Urinary bladder (tissue), 4 donors: ENCODE measurements at places on chromosomes 13 and 19. TPM values are rescaled to one million over a fixed set of nuclear protein-coding genes. Genes with fewer than 3 reads are reported as not detected.

GRCh38 chr19:13765395-13766094 is 1.2 kb downstream of the MRI1 start:
- DNase-seq, result no peak

GRCh38 chr13:24066405-24067295 is 93.9 kb upstream of the SPATA13 start:
- no peak for DNase-seq

DNA sequence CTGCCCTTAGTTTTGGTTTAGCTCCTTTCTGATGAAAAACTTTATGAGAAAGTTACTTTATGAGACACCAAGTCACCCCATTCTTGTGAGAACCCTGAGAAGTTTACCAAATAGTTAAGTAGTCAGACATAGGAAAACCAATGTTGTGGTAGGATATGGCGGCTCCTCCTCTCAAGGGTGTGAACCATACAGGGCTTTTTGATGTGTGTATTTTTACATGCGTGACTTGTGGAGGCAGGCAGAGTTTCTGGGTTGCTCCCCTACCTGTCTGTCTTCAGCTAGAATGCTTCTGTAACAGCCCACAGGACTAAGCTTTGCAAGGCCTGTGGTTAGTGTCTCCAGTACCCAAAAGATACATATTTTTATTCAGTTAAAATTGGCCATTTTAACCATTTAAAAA is 18.3 kb downstream of the UBAC2 start:
- no peak for DNase-seq

DNA sequence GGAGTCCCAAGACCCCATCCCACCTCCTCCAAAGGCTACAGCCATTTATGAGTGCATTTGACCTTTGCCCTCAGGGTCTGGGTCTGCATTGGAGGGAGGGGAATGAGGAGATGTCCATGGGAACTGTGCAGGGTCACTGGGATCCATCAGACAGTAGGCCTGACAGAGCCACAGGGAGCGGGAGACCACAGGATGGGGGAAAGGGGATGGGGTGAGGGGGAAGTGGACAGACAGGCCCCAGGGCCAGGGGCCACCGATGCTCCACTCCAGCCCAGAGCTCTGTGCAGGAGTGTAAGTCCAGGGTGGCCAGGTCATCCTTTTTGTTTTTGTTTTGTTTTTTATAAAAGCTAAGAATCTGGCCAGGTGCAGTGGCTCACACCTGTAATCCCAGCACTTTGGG is 82.5 kb downstream of the CHST8 start:
- DNase-seq, result no peak

DNA sequence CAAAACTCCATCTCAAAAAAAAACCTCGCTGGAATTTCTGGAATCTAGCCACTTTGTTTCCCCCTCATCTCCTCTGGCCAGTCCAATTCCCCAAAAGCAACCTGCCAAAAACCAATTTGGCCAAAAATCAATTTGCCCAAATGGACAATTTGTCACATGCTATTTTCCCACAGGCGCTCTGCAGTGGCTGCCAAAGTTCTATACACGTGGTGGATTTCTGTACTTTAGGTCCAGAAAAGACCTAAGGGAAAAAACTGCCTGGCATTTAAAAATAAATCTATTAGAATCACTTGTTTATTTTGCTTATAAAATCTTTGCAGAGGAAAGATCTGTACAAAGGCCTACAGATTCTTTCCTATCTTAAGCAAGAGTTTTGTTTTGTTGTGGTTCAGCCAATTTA is 79.4 kb downstream of the MAP4K1 start:
- DNase-seq, result no peak

- DNase-seq, result no peak
These were observed 600 bp upstream of the ZNF226 start for GRCh38 chr19:44164327-44164672.

DNA sequence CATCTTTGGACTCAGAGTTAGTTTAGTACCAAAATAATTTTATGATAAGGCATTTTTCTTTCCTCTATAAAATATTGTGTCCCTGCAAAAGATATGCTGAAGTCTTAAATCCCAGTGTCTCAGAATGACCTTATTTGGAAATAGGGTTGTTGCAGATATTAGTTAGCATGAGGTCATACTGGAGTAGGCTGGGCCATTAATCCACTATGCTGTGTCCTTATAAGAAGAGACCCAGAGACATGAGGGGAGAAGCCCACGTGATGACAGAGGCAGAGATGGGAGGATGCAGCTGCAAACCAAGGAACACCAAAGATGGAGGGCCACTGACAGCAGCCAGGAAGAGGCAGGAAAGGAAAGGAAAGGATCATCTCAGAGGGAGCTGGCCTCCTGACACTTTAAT is 6.4 kb downstream of the POGLUT2 start:
- DNase-seq, result no peak

- no peak for DNase-seq
These were observed 12.4 kb upstream of the TINCR start for GRCh38 chr19:5580161-5580571.

DNA sequence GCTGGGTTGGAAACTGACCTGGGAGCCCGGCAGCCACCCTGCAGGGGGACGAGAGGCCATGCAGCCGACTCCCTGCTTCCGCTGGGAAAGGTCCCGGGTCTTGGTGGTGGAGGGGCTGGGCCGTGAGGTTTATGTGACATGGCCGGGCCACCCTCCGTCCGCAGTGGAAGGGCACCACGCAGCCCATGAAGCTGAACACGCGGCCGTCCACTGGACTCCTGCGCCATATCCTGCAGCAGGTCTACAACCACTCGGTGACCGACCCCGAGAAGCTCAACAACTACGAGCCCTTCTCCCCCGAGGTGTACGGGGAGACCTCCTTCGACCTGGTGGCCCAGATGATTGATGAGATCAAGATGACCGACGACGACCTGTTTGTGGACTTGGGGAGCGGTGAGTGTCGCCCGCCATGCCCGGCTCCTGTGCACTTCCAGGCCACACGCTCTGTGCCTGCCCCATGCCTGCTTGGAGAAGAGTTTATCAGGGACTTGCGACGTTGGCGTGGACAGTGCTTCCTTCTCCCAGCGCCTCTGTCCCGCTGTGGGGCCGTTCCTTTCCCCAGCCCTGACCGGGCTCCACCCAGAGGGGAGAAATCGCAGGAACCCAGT is 27.2 kb downstream of the DOT1L start:
- DNase-seq, result no peak

- no peak for DNase-seq
These were observed 1.0 kb upstream of the NAT14 start for GRCh38 chr19:55483706-55484592.

DNA sequence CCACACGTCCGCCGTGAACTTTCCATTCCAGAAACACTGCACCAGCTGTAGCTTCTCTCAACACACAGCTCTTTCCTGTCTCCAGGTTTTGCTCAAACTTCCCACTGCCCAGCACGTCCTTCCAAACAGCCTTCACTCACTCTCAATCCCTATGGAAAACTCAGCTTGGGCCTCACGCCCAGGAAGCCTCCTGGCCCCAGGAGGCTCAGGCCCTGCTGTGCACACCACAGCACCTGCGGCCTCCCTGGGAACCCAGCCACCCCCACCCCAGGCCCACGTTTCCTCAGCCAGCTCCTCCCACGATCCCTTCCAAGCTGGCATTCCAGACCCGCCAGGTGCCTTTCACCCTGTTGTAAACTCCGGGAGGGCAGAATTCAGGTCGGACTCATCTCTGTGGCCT is 35.2 kb downstream of the C13orf46 start:
- no peak for DNase-seq

- no peak for DNase-seq
These were observed 87.6 kb downstream of the CYSLTR2 start for GRCh38 chr13:48741377-48741776.

The CGB1 gene
- not detected for polyA plus RNA-seq

The C19orf73 gene
- 1.6 TPM for polyA plus RNA-seq

The TNFSF13B gene
- 3.8 TPM for polyA plus RNA-seq
